Endothelial cell of umbilical vein (primary cell): ENCODE measurements at places on chromosomes 11 and 22. TPM values are rescaled to one million over a fixed set of nuclear protein-coding genes. Genes with fewer than 3 reads are reported as not detected.
A peak's percentile ranks its signal among the peaks of the same experiment; 100 is the strongest.

- H3K27me3 ChIP-seq, result no peaks in the 10 kb centered on the region
- H3K36me3 ChIP-seq, result peaks cover 25% of the 10 kb centered on the region
- DNase-seq, result no peak
- H3K4me1 ChIP-seq, result no peaks in the 10 kb centered on the region
These were observed 24.0 kb downstream of the PIK3IP1 start for GRCh38 chr22:31268281-31268680.

DNA sequence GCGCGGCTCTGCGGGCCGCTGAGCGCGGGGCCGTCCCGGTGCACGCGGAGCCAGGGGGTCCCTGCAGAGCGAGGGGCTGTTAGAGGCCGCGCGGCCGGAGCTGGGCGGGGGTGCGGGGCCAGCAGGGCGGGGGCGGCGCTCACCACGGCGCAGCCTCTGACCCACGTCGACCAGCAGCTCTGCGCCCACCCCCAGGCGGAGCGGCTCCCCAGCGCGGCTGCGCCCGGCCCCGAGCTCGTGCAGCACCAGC is 385 bp upstream of the SCO2 start:
- peaks cover 18% of the 10 kb centered on the region for H3K4me1 ChIP-seq
- peak overlapping the region; percentile 7 for H3K27ac ChIP-seq
- no peak for DNase-seq
- H3K27me3 ChIP-seq, result peaks cover 6% of the 10 kb centered on the region

The FAM180B gene
- total RNA-seq, result not detected in 2 replicates

The CEND1 gene
- total RNA-seq, result 0.40 and 0.83 TPM in 2 replicates

The NRXN2 gene
- total RNA-seq, result not detected in 2 replicates
